ENCODE measurements at places on chromosomes 3 and 15.

- DNase-seq, result no peak
These were observed 30.3 kb upstream of the VEPH1 start for GRCh38 chr3:157533298-157534070.

DNA sequence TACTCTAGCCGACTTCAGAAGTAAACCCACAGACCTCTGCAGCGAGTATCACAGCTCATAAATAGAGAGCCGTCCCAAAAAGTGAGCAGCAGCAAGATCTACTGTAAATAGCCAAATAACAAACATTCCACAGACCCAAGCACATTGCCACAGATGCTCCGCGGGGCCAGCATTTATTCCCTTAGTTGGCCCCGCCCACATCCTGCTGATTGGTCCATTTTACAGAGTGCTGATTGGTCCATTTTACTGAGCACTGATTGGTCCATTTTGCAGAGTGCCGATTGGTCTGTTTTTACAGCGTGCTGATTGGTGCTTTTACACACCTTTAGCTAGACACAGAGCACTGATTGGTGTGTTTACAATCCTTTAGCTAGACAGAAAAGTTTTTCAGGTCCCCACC is 17.3 kb upstream of the GABRB3 start:
- no peak for DNase-seq

DNA sequence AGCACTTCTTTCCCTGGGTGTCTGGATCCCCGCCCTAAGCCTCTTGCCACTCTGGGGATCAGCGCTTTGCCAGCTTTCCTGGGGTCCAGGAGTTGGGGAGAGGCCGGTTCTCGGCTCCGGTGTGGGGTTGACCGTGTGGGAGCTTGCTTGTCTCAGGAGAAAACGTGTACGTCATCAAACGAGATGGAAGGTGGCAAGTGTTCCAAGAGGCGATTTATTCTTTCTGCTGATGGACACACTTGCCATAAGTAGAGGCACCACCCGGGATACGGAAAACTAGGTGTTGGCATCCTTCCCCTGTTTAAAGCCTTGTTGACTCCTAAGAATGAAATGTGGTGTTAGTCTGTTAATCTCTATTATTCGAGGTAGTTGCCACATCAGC is 295 bp downstream of the ZWILCH start:
- no peak for DNase-seq

- DNase-seq, result no peak
These were observed 23.2 kb downstream of the LINGO1 start for GRCh38 chr15:77609558-77609957.
